ENCODE measurements at places on chromosomes 7 and 10.
A peak's percentile ranks its signal among the peaks of the same experiment; 100 is the strongest.

DNA sequence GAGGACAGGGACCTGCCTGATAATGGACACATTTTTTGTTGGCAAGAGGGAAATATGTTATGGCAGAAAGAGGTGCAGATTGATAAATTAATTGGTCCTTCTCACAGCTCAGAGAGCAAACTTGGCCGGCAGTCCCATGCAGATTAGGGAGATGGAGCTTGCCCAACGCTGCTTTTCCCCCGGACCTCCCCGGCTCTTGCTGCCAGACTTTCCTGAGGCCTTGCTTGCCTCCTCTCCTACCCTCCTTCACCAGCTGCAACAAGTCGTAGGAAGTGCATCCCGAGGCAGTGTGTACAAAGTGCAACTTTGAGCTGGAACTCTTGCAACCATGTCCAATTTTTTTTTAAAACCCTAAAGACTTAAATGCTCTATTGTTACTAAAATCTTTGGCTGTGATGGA, 215.5 kb downstream of the LRMDA start:
- DNase-seq = no peak

DNA sequence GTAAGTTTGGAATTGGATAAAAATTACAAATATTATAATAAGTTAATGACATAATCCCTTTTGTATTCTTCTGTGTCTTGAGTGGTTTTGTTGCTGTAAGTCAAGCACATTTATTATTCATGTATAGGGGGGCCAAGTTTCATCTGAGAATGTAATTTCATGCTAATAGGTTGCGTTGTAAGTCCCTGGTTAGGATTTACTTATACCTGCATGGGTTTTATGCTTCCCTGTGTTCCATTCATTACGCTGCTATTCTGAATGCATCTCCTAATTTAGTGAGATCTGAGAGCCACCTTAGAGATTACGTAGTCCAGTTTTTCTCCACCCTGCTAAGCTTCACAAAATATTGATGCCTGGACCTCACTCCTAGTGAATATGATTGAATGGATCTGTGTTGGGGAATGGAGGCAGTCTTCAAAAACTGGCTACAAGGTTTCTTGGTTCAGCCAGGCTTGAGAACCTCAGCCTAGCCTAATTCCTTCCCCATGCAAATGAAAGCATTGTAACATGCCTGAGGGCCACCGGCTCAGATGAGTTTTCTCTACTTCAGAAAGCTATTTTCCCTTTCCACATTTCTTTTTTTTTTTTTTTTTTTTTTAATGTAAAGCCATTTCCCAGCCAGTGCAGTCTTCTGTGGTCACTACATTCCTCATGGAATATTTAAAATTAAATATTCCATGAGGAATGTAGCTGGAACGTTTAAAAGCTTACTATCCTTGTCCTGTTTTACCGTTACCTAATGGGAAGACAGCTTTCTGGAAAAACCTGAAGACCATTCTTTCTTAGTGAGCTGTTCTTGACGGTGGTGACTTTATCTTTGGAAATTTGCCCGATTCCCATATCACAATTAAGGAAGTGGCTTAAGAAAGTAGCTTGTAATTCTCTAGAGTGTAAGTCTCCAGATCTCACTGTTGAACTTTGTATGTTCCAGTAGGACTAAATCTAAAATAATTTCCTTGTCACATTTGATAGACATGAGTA, 16.0 kb downstream of the PAPSS2 start:
- DNase-seq = no peak

- no peak for DNase-seq
Measured at GRCh38 chr10:48343106-48343505, 36.6 kb downstream of the MAPK8 start.

DNA sequence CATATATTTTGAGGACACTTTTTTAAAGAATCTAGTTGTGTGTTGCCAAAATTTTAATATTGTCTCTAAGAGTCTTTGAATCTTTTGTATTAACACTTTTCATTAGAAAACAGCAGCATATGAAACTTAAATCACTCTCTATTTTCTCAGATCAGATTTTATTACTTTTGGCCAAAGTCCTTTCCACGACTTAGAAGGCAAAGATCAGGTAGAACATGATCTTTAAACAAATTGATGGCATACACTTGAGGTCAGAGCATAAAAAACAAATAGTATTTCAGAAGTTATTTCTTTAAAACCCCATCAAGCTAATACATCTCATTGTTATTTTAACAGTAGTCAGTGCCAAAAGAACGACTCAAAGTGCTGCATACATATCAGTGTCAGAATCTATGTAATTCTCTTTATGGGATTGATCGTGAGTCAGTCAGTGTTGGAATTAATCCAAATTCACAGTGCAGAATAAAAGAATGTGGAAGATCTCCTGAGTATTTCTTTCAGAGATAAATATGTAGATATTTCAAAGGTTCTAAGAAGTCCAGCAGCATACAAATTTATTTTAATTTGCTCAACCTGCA, 9.6 kb upstream of the AGMO start:
- no peak for DNase-seq

DNA sequence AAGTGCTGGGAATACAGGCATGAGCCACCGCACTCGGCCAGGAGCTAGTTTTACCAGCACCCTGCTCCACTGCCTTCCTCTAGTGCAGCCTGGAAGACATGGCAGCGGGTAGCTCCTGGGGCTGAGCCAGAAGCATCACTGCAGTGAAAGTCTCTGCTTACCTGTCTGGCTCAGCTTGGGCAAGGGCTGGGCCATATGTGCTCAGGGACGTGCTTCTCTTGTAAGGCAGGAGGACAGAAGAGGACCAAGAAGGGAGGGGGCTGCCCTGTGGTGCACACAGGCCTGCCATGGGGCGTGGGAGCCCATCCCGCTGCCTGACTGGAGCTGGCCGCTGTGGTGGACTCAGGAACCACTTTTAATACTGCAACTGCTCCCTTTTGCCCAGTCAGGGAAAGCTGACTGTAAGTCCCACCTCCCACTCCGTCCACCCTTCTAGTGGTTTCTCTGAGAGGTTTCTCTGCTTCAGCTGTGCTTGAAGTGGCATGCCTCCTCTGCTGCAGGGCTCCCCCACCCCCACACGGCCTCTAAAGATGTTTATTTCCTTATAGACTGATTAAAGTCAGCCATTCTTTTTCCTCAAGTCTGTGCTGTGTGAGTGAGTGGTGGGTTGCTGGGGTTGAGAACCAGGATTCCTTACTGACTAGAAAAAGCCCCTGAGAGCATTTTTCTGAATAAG, 25.3 kb upstream of the C10orf95 start:
- no peak for DNase-seq

DNA sequence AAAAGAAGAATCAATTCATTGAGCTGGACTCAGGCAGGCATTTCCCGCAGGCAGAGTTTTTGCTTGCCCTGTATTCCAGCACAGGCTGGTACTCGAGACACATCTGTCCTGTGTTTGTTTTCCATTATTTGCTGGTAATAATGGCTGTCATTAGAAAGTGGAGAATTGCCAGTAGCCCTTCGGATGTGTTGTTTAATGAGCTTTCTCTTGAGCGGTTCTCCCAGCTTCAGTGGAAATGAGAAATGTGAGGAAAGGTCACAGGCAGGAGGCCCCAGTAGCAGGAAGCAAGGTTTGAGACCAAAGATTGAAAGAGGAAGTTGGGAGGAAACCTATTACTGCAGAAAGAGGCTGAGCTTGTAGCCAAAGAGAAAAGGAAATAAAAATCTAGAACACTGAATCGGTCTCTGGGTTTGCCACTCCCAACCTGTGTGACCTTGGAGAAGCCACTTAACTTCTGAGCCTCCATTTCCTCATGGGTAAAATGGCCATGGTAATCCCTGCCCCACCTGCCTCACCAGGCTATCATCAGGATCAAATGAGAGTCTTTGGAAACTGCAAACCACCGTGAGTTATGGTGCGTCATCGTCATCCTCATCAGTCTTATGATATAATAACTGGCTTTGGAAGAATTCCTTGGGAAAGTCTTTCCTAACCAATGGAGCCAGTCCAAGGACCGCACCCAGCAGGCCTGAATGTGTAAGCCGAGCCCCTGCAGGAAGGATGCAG, 67.7 kb downstream of the TACR2 start:
- no peak for DNase-seq

DNA sequence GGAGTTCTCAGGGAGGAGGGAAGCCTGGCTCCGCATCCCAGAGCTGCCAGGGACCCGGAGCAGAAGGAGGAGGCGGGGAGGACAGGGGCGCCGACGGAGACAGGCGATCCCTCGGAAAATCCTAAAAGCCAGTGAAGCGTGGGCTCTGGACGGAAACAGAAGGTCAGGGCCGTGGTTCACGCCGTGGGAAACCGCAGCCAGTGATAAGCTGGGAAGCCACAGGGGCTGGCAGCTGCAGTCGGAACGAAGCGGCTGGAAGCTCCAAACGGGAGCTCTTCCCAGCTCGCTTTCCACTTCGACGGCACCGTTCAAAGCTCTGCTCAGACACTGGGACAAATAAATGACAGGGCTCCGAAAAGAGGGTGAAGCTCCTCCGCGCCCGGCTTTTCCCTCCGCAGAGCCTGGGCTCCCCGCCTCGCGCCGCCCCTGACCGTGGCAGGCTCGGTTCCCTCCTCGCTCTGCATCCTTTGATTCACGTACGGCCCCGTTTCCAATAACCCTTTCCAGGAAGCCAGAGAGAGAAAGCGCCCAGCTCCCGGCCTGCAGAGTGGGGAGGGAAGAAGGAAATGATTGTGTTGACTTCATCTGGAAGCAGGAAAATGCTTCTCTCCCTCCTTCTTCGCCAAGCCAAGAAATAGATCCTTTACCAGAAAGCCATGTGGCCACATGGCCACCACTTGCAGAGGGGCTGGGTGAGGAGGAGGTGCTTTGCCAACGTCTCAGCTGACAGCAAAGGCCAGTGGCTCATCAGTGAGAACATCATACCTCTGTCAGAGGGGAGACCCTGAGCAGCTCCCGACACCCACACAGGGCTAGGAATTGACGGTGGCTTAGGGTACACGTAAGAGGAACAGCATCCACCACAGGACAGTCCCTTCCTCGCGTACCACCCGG, 57.4 kb downstream of the ADRB1 start:
- peak; percentile 46 for DNase-seq

- peak; percentile 58 for DNase-seq
Measured at GRCh38 chr10:96863922-96864543, 31.9 kb downstream of the LCOR start.

DNA sequence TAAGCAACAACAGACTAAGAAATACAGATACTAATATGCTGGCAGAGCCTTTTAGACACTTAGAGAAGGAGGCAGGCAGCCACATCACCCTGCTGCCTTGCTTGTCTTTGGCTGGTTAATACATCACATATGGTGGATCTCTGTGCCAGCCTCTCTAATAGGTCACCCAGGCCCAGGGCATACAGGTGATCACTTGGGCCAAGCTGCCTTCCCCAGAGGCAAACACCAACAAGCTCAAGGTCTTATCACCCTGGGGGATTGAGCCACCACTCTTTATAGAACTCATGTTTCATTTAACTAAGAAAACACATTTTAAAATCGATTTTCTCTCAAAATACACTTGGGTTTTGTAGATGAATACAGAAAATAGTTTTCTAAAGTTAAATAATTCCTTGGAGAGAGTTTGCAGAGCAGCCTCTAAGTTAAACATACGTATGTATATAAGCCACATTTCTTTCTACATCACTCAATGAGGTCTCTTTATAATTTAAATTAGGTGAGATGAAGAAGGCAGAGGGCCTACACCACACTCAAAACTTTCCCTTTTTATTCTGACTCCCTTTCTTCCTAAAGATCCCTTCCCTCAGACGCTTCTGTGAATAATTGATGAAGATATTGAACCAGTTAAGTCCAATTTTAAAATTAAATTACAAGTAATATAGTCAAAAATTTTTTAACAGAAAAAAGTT, 556.8 kb upstream of the GHITM start:
- DNase-seq = no peak

DNA sequence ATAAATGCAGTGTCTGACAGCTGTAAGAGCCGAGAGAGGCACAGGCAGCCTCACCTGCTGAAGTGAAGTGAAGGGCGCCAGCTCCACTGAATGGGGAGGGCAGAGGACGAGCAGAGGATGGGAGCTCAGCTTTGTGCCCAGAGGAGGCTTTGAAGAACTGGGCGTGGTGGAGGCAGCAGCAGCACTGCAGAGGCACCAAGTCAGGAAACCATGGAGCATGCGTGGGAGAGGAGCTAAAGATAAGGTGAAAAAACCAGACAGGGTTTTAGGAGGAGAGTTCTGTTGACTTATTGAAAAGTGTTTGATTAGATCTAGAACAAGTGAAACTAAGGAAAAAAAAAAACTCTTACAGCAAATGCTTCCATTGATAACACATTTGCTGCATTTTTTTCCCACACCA, 216.4 kb downstream of the CXCL12 start:
- no peak for DNase-seq

DNA sequence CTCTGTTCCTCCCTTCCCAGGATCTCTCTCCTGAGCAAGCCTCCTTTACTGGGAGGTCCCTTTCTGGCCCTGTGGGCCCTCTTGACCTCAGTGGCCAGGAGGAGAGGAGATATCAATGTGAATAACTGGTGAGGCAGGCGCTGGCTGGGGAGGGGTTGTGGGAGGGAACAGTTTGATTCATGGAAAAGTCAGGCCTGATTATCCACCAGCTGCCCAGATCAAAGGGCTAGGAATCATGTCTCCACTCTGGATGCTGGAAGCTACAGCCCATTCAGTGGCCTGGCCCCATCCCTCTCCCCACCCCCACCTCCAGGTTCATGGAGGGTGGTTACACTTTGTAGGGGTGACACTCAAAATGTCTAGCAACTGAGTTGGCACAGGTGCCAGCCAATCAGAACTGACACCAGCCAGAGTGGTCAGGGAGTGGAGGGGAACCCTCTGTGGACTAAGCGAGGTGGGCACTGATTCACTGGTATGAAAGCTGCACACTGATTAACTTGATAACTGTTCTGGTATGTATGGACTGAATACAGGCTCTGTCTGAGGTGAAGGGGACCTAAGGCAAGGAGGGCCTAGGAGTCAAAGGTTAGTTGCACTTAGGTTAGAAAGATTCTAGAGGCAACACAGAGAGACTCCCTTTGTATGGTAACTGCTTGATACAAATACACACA, 4.8 kb downstream of the PRRT4 start:
- no peak for DNase-seq

- DNase-seq = no peak
Measured at GRCh38 chr10:56991591-56992069, 630.6 kb upstream of the ZWINT start.

DNA sequence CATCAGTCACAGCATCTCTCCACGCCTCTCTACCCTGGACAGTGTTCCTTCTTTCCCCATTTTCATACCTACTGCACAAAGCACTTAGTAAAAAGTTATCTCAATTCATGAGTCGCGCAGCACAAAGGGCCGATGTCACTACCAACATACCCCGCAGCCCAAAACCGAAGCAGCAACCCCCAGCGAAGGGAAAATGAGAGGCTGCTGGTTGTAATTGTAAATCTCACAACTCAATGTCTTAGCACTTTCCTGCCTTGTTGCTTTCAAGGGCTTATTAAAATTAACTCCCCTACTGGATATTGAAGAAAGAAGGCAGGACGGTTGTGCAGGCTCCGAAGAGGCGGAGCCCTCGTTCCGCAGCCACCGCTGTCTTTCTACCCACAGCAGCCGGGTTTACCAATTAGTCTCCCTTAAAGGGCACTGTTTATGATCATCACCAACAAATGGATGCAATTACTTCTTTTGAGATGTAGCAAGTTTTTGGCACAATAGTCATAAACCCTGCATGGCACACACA, 6.5 kb downstream of the DIP2C start:
- no peak for DNase-seq

GRCh38 chr10:96820765-96821164, 11.3 kb upstream of the LCOR start:
- DNase-seq = peak; percentile 44
